ENCODE measurements at places on chromosomes 1 and 21. TPM values are rescaled to one million over a fixed set of nuclear protein-coding genes. Genes with fewer than 3 reads are reported as not detected.

DNA sequence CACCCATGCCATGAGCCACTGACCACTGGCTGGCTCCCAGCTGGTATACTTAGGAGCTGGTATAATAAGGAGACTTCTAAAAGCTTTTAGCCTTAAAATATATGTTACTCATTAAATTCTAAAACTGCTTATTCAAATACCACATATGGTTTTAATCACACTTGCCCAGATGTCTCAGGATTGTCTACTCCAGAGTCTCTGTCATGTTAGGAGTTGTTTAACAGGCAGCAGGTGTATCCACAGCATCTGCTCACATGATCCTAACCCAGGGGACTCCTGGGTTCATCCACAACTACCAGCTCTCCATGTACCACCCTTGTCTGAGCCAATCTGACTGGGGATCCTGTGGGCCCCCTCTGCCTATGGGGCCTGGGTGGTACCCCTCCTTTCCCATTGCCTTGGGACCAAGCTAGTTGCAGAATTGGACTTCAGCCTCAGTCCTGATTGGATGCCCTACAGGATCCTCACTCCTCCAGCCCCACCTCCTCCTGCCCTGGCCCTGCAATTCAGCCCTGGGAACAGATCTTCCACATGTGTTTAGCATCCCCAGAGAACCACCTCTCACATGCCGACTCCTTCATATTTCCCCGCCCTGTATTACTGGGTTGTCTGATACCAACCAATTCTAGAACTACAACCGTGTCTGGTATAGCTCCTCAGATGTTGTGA, 61.3 kb downstream of the BCAR3 start:
- DNase-seq: no peak

- no peak for DNase-seq
Observed at GRCh38 chr1:226388131-226388530, 19.8 kb downstream of the PARP1 start.

- no peak for DNase-seq
Observed at GRCh38 chr21:43034101-43034500, 41.5 kb downstream of the CBS start.

DNA sequence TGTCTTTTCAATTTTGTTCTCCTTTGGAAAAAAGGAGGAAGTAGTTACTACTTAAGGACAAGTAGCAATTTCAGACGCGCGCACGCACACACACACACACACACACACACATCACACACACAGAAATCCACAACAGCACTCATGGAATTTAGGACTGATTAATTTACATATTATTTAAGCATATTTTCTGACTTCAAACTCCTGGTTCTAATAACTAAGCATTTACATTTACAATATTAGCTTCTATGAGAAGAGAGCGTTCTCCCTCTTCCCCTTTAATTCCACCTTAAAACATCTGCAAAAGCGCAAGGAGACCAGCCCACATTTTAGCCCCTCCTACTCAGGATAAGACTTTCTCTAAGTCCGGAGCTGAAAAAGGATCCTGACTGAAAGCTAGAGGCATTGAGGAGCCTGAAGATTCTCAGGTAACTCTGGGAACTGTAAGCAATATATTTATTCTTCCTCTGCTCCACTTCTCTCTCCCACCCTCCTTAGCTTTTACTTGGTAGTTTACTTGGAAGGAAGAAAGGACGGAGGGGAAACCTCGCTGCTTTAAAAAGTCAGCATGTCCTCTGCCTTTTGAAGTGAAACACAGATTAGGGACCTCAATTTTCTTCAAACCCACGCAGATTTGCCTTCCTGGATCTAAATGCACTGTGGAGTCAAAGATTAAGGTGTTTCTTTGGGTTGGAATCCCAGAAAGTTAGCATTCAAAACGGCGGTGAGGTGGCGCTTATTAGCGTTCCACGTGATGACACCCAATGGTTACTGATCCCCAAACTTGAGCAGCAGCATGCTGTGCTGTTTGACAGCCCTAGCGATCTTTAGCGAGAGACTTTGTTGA, at the start of gene PLA2G4A:
Gene PLA2G4A (plus strand): TSS at position 339 of the 844 bp plus-strand sequence. CDS start 25,406 bp downstream, outside the sequence.
- DNase-seq: peak; percentile 93

DNA sequence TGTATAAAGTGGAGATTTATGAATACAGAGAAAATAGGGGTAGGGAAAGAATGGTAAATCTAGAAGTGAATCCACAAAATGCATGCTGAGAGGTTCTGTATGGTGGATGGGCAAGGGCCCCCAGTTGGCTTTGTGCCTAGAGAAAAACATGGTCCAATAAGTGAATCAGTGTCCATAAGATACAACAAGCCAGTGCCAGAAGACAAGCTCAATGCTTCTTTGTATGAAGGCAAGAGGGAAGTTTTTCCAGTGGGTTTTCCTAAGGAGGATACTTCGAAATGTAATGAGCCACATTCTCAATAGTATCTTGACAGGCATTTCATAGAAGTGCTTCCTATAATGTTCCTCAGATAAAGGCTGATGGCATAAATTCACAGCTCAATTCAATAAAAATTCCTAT, 169.4 kb upstream of the HMCN1 start:
- DNase-seq: no peak

GRCh38 chr1:205578780-205579571, 52.8 kb downstream of the ELK4 start:
- DNase-seq: no peak

GRCh38 chr1:46931151-46931550, 10.1 kb downstream of the CYP4A11 start:
- no peak for DNase-seq

- DNase-seq: no peak
Observed at GRCh38 chr1:24535021-24535424, 20.9 kb upstream of the NCMAP start.

DNA sequence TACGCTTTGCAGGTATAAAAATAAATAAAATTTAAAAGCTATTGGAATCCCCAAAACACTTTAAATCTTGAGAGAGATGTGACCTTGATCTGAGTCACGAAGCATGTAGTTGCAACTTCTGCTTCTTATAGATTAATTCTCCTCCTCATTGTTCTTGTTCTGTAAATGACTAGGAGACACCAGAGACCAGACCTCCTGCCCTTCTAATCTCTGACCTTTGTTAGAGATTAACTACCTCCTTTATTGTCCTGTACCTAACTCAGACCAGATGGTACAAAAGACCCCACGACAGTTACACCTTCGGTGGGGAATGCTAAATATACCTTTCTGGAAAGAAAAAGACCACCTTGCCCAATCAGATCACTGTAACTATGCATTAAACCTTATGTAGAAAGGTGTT, 76.9 kb upstream of the NEK2 start:
- no peak for DNase-seq

DNA sequence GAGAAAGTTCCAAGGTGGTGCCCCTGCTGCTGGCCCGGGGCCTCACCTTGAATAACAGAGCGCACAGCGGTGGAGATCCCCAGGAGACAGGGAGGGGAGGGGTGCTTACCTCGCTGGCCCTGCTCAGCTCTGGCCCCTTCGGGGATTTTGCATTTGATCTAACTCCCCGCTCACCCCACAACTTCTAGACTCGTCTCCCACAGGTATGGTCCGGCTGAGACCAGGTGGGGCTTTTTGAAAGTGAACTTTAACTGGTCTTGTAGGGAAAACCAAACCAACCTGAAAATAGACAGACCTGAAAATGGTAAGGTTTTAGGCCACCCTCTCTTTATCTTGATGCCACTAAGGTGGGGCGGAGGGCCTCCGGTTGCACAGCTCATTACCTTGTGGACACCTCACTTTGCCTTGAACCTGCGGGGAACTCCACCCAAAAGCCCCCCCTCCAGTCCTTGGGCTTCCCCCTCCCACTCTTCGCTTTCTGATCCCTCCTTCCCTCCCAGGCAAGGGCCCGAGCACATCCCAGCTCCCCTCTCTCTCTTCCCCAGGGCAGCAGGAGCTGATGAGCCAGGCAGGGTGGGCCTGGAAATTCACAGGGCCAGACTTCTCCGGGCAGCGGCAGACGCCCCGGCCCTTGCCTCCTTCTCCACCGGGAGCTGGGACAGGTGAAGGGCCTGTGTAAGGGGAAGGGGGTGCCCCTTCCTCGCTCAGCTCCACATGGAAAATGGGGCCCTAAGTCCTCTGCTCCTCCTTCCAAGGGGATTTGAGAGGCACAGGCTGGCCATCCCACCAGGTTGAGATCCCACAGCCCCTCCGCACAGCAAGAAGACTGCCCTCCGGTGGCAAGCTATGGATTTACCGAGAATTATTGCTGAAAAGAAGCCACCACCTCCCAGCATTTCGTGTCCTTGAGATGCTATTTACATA, 16.1 kb downstream of the TNFRSF8 start:
- peak; percentile 65 for DNase-seq

DNA sequence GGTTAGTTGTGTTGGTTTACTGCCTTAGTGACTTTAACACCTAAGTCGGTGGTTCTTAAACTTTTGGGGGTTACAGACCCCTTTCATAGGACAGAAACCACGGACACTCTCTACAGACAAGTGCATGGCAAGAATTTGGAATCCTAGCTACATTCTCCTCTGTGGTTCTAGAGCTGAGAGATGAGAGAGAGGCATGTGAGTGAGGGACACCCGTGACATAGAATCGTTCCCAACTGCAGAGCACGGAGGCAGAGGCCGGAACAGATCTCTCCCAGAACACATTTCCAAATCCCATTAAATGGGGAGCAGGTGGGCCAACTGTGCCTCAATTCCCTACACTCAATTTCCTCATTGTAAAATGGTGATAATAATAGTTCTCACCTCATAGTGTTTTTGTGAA, 60.7 kb downstream of the DAB1 start:
- no peak for DNase-seq

DNA sequence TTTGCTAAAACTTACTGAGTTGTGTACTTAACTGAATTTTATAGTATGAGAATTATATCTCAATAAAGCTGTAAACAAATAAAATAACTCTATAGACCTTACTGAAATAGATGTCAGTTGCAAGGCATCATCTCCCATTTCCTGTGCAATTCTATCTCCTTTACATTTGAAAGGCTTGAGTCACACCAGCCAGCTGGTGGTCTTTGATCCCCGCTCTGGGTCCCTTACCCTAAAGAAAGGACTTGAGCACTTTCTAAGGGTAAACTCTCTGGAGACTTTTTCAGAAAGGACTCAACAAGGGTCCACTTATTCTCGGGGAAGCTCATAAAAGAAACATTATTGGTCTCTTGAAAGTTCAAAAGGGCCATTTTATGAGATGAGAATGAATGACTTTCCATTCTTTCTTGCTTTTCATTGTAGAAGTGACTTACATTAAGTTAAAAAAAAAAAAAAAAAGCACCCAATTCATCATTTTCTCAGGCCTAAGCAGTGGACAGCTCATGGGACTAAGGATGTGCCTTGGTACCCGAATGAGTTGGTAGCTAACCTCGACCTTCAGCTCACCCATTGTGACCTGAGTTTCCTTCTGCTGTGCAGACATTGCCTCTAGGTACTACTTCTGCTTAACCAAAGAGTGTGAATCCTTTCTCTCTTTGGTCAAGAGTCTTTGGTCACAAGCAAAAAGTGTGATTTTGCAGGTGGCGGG, 147.0 kb upstream of the COA6 start:
- no peak for DNase-seq

DNA sequence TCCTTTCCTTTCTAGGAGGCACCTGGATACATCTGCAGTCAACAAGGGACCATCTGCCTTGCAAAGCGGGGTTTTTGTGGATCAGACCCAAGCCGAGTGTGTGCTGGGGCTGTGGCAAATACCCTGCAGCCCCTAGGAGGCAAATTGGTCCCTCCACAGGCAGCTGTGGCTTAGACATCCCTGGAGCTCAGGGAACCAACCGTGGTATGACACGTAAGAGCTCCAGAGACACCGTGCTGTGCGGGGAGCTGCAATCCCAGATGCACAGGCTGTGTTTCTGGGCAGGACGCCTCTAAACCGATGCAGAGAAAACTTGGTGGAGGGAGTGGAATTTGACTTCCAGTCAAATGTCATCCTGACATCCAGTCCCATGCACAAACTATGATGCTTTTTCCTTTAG, 141.5 kb downstream of the KAZN start:
- no peak for DNase-seq

GRCh38 chr1:22031214-22031962, 21.1 kb upstream of the CDC42 start:
- DNase-seq: no peak

DNA sequence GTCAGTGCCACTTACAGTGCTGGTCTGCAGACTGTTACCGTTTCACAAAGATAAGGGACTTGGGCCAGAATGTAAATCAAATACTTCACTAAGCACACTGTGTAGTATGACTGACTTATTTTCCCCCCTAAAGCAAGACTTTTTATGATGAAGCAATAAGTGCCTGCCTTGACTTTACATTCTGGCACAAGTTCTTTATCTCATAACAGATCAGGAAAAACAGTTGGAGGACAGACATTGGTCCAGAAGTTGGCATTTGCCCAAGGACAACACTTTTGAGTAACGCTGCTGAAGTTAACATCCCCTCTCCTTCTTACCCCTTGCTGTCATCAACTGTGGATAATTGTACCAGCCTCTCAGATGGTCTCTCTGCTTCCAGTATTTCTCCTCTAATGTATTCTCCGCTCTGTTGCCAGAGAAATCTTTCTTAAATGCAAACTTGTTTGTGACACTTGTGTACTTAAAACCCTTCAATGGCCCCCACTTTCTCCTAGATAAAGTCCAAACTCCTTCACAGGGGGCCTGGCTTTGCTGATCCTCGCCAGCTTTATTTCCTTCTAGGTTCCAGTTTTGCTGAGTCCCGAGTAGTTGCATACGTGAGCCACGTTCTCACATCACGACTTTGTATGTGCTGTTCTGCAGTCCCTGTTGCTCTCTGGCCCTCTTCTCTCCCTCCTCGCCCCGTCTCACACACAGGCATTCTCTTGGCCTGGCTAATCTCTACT, 45.7 kb downstream of the S1PR1 start:
- DNase-seq: no peak

GRCh38 chr1:7616076-7616832, 154.8 kb upstream of the VAMP3 start:
- DNase-seq: peak; percentile 62

GRCh38 chr21:25907573-25908275, 173.0 kb downstream of the GABPA start:
- no peak for DNase-seq

DNA sequence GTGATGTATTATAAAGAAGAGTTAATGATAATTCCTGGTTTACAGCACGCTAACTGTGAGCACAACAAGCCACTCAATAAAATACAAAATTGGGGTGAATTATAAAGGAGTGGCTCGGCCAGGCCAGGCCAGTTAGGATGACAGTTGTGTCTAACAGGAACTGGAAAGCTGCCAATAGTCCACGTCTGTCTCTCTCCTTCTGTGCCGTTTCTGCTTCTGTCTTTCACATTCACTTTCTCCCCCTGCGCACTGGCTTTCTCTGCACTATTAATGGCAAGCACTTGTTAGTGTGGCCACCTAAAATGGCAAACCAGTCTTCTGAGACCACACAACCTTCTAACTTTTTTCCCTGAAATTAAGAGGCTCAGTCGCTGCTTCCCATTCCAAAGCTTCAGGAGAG, 394.3 kb downstream of the NTNG1 start:
- no peak for DNase-seq

Gene KCNE1
- 0.35 TPM for polyA plus RNA-seq

Gene ECM1
- polyA plus RNA-seq: 3.4 TPM

Gene SPRR4
- polyA plus RNA-seq: not detected

Gene ESRRG
- 23.6 TPM for polyA plus RNA-seq

Gene MNDA
- polyA plus RNA-seq: 5.3 TPM

Gene CACNA1S
- polyA plus RNA-seq: 38.5 TPM

Gene SDE2
- 14.8 TPM for polyA plus RNA-seq
